Non-pigmented ciliary epithelial cell (primary cell): ENCODE measurements at places on chromosomes 3 and 15.

GRCh38 chr15:22893081-22893480 lies 54.6 kb downstream of the NIPA2 start:
- DNase-seq: no peak

- DNase-seq: no peak
These were observed 66.2 kb downstream of the SAMMSON start for GRCh38 chr3:70065696-70066253.

GRCh38 chr15:58697220-58697619 lies 52.3 kb downstream of the ADAM10 start:
- DNase-seq: no peak

DNA sequence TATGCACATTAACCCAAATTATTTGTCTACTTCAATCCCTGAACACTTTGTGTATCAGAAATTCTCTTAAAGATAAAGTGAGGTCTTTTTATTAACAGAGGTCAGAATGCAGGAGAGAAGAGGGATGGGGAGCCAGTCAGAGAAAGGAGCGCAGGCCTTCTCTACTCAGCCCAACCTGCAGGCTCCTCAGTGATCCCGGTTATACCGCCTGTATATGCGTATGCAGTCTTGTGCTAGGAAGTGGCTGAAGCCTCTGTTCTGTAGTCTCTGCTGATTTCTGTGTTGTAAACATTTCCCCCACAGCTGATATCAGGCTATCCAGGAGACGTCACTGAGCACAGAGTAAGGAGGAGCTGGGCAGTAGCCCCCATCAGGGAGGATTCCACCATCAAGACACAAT lies 57.9 kb downstream of the ABHD5 start:
- no peak for DNase-seq

DNA sequence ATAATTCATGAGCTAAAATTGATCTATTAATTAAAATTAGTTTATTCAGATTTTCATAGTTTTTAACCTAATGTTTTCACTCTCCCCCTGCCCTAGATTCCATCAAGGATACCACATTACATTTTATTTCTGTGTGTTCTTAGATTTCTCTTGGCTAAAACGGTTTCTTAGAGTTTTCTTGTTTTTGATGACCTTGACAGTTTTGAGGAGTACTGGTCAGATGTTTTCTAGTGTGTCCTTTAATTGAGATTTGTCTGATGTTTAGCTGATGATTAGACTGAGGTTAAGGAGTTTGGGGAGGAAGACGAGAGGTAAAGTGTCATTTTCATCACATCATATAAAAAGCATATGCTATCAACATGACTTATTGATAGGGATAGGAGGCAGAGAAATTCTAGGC lies 475.9 kb downstream of the SQOR start:
- DNase-seq: no peak

DNA sequence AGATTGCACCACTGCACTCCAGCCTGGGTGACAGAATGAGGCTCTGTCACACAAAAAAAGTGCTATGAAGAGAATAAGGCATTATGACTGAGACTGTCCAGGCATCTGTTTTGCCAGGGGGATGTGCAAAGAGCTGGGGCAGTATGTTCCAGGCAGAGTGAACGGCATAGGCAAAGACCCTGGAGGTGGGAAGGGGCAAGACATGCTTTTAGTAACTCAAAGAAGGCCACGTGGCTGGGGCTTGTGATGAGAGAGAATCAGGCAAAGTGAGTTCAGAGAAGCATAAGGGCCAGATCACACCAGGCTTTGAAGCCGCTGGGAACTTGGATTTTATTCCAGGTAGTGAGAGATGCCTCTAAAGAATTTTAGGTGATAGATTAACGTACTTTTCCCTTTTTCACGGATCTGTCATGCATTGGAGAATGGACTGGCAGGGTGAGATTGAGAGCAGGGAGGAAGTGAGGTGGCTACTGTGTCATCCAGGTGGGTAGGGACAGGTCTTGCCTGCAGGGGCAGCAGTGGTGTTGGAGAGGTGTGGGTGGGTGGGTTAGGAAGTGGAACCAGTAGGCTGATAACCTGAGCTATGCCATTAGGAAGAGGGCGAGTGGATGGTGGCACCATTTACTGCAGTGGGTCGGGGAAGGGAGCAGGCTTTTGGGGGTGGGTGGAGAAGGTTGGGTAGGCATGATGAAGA lies 31.7 kb downstream of the ATP2B2 start:
- no peak for DNase-seq

GRCh38 chr15:69863446-69863845 lies 234.3 kb downstream of the TLE3 start:
- DNase-seq: no peak

GRCh38 chr3:171311784-171312183 lies 148.4 kb downstream of the TNIK start:
- DNase-seq: no peak

- DNase-seq: no peak
These were observed 41.2 kb downstream of the SLC6A11 start for GRCh38 chr3:10857235-10857634.

- DNase-seq: no peak
These were observed 8.5 kb upstream of the MUC4 start for GRCh38 chr3:195820186-195820585.

GRCh38 chr3:57026944-57027343 lies 33.5 kb upstream of the SPATA12 start:
- no peak for DNase-seq

GRCh38 chr3:139325551-139325950 lies 18.3 kb upstream of the MRPS22 start:
- DNase-seq: no peak

DNA sequence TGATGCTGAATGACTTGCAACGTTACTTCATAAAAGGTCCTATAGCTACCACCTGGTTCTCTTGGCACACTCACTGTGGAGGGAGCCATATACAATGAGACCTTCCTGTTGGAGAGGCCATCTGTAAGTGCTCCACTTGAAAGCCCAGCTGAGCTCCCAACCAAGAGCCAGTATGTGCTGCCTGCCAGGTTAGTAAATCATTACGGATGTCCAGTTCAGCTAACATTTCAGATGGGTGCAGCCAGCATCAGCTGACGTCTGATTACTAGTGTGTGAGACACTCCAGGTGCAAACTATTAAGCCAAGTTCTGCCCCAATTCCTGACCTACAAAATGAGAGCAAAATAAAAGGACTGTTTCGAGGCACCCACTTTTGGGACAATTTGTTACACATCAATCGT lies 274.4 kb upstream of the ROBO2 start:
- DNase-seq: no peak

DNA sequence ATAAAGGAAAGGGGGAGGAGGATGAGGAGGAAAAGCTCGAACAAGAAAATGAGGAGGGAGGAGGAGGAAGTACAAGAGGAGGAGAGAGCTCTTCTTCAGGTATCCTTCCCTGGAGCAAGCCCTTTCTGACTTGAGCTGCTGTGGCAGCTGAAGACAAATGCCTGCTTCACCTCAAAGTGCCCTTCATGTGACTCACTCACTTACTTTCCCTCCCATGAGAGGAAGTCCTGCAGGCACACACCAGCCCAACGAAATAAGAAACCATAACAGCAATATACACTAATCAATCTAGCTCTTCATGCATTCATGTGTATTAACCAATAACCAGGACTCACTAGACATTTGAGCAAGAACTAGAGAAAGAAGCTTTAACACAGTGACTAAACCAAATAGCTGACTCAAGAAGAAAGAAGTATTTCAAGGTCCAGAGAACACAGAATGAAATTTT lies 251.9 kb downstream of the IGSF11 start:
- no peak for DNase-seq

GRCh38 chr3:47515100-47515499 lies 1.6 kb upstream of the ELP6 start:
- no peak for DNase-seq

- DNase-seq: no peak
These were observed 187.1 kb downstream of the FMN1 start for GRCh38 chr15:33007303-33007855.

- no peak for DNase-seq
These were observed 7.6 kb downstream of the CX3CR1 start for GRCh38 chr3:39272191-39272590.

DNA sequence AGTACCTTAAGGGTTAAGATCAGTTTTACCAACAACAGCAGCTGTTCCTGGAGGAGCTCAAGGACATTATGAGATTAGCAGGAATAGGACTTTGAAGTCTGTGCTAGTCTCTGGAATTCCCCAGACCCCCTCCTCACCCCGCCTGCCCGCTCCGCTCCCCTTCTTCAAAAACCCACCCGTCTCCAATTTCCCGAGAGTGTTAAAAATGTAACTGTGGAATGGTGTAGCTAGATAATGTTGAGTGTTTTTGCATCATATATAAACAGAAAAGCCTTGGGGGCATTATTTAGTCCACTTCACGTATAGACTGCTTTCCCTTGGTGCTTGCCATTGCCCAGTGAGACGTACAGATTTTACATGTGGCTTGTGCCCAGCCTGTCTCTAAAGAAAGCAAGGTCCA lies 65.0 kb upstream of the SEMA6D start:
- no peak for DNase-seq

GRCh38 chr3:170695486-170696064 lies 109.7 kb upstream of the SLC7A14 start:
- DNase-seq: no peak

DNA sequence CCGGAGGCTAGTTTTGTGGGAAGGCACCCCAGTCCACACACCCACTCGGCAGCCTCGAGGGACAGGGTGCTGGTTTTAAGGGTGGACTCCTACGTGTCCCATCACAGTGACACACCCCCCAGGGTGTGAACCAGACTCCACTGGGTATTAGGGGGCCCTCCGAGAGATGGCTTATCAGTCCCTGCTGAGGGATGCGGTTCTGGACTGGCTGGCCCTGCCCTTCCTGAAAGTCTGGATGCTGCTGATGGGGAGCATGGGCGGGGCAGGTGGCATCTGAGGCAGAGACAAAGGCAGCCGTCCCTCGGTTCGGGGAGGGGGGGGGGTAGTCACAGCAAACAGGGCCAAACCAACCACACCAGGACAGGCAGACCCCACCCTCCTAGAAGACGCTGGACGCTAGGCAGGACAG lies 939 bp upstream of the ULK3 start:
- no peak for DNase-seq

DNA sequence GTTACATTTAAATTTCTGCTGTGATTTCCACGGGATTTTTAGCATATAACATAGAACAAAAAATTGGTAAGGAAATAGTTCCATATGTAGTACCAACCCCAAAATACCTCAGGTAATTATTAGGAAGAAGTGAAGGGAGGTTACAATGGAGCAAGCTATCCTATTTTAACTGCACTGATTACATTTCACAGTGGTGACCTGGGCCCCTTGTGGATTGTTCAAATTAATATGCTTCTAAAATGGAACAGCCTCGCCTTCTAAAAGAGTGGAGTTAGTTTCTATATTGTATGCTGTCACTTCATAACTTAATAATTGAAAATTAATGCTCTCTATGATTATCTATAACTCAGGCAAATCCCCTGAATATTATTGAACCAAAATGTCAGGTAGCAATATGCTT lies 651.7 kb upstream of the GBE1 start:
- no peak for DNase-seq
